ENCODE measurements at places on chromosomes 6 and 20.

- DNase-seq = no peak
Observed at GRCh38 chr6:41075651-41076626, 3.2 kb downstream of the NFYA start.

- no peak for DNase-seq
Observed at GRCh38 chr20:48609491-48609978, 218.3 kb downstream of the PREX1 start.

- DNase-seq = no peak
Observed at GRCh38 chr6:162644153-162644552, 83.4 kb downstream of the PRKN start.

DNA sequence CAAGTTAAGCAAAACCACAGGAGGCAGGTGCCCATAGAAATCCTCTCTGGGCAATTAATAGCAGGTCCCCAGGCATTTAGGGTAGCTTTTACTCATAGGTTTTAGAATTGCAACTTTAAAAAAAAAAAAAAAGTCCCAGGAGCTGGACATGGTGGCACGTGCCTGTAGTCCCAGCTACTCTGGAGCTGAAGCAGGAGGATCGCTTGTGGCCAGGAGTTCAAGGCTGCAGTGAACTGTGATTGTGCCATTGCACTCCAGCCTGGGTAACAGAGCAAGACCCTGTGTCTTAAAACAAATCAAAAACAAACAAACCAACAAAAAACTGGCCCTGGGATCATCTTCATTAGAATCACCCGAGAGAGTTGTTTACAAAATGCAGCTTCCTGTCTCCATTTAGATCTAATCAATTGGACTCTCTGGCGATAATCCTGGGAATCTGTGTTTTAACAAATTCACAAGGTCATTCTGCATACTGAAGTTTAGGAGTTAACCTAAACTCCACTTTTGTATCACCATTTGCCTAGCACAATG is 131.8 kb upstream of the AKAP12 start:
- no peak for DNase-seq

DNA sequence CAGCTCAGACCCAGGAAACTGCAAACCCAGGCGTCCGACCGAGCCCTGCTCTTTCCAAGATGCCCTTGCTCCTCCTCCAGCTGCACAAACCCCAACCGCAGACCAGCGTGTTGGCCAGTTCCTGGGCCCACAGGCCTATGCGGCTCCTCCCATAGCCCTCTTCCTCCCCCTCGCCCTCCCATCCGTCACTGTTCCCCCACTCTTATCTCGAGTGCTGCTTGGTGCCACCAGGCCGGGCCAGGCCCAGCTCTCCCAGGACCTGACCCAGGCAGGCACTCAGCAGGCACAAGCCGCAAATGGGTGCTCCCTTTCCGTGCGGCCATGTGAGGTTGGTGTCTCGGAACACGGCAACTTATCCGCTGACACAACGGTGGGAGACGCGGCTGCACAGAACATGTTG is 28.6 kb downstream of the ADRM1 start:
- no peak for DNase-seq
